ENCODE measurements at places on chromosomes 16 and 17. TPM values are rescaled to one million over a fixed set of nuclear protein-coding genes. Genes with fewer than 3 reads are reported as not detected.

Gene C17orf78
- total RNA-seq = not detected

DNA sequence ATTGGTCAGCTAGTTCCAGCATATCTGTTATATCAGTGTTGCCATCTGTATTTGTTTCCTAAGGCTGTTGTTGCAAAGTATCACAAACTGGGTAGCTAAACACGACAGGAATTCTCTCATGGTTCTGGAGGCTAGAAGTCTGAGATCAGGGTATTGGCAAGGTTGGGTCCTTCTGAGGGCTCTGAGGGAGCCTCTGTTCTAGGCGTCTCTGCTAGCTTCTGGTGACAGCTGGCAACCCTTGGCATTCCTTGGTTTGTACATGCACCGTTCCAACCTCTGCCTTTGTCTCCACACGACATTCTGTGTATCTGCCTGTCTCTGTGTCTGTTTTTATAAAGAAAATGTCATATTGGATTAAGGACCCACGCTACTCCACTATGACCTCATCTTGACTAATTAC is 219.9 kb upstream of the NLRP1 start:
- no peaks in the 10 kb centered on the region for H3K27me3 ChIP-seq
- H3K4me1 ChIP-seq = no peaks in the 10 kb centered on the region

- H3K27ac ChIP-seq = no peak overlapping the region
- H3K27me3 ChIP-seq = no peaks in the 10 kb centered on the region
- DNase-seq = no peak
- no peaks in the 10 kb centered on the region for H3K4me1 ChIP-seq
Measured at GRCh38 chr16:83998091-83998490, 30.0 kb downstream of the NECAB2 start.

- DNase-seq = no peak
- H3K27ac ChIP-seq = no peak overlapping the region
- no peaks in the 10 kb centered on the region for H3K36me3 ChIP-seq
- no peaks in the 10 kb centered on the region for H3K4me1 ChIP-seq
- H3K27me3 ChIP-seq = no peaks in the 10 kb centered on the region
Measured at GRCh38 chr17:31690151-31690551, 168.9 kb downstream of the COPRS start.

Gene CDH15
- total RNA-seq = not detected

- H3K4me3 ChIP-seq = peak overlapping the region; percentile 40
- no peak for DNase-seq
- no peaks in the 10 kb centered on the region for H3K36me3 ChIP-seq
- H3K27me3 ChIP-seq = no peaks in the 10 kb centered on the region
- peaks cover 4% of the 10 kb centered on the region for H3K4me1 ChIP-seq
Measured at GRCh38 chr17:42421507-42422338, 1.3 kb downstream of the CAVIN1 start.

DNA sequence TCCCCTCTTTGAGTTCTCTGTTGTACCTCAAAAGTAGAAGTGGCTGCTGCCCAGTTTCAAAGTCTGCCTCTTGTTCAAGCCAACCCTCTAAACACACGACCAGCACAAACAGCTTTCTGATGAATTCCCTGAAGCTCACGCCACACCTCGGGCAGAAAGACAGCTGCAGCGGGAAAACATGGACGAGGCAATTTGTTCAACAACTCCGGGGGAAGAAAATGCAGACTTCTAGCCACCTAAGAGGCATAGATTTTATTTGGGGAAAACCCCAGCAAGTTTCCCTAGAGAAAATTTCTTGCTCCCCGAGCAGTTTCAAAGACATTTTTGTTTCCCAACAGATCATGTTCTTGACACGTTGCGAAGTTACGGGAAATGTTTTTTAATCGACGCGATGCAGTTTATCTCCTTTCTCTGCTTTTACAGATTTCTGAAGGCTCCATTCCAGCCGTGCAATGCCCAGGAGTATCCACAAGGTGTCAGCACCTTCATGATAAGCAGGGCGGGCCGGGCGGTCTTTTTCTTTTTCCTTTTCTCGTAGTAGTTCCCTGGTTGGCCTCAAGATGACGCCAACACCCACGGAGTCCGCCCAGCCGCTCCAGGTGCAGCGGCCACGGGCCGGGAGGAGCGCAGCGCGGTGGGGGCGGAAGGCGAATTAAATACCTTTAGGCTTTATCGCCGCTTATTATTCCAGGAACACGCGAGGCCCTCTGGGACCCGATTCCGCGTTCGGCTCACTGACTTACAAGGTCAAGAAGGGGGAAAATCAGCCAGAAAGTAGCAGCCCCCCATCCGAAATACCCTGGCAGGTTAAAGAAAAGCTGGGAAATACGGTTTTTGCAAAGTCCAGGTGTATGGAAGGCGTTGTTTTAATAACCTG is 2.9 kb upstream of the FOXC2 start:
- no peak overlapping the region for H3K4me3 ChIP-seq
- DNase-seq = peak; percentile 86
- H3K27ac ChIP-seq = no peak overlapping the region
- peaks cover 4% of the 10 kb centered on the region for H3K4me1 ChIP-seq
- no peaks in the 10 kb centered on the region for H3K36me3 ChIP-seq
- peaks cover 76% of the 10 kb centered on the region for H3K27me3 ChIP-seq

Gene CRHR1
- not detected for total RNA-seq

GRCh38 chr17:228951-229708 is 47.7 kb upstream of the DOC2B start:
- peaks cover 8% of the 10 kb centered on the region for H3K27me3 ChIP-seq
- H3K4me1 ChIP-seq = no peaks in the 10 kb centered on the region
- DNase-seq = no peak
- no peak overlapping the region for H3K4me3 ChIP-seq
- H3K36me3 ChIP-seq = no peaks in the 10 kb centered on the region

Gene SLC5A10
- total RNA-seq = not detected

DNA sequence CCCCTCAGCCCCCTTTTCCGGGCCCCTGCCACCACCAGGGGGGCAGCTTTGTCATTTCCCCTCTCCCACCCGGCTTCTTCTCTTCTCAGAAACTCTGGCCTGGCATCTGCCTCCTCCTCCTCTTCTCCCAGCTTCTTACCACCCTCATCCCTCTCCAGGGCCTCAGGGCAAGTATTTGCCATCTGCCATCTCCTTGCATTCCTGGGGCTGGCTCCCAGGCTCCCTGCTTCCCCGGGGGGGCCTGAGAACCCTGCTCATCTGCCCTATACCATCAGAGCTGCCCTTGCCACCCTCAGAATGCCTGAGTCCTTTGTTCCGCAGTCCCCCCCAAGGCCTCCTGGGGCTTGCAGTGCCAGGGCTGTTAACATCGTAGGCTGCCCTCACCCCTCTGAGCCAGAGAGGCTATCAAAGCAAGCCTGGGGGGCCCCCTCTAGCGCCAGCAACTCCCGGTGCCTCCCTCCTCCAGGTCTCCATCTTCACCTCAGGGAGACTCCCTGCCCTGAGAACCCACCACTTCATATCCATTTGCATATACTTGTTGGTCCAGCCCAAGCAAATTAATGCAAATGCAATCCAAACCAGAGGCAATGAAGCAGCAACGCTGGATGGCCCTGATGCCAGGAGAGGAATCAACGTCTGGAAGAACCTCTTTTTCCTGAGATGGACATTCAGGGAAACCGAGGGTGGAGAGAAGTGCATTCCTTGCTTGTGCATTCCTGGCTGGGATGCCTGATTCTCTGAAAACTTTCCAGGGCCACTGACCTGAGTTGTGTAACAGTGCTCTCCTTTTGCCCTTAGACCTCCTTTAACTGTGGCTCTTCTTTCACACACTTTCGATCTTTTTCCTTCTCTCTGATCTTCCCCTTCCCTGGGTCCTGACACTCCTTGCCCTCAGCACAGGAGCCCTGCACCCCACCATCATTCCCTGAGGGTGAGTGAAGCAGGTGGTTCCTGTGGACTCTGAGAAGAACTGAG is 20.7 kb upstream of the SP2 start:
- H3K36me3 ChIP-seq = no peaks in the 10 kb centered on the region
- H3K4me3 ChIP-seq = no peak overlapping the region
- no peak for DNase-seq
- no peak overlapping the region for H3K27ac ChIP-seq

Gene CTF1
- 0.38 TPM for total RNA-seq

DNA sequence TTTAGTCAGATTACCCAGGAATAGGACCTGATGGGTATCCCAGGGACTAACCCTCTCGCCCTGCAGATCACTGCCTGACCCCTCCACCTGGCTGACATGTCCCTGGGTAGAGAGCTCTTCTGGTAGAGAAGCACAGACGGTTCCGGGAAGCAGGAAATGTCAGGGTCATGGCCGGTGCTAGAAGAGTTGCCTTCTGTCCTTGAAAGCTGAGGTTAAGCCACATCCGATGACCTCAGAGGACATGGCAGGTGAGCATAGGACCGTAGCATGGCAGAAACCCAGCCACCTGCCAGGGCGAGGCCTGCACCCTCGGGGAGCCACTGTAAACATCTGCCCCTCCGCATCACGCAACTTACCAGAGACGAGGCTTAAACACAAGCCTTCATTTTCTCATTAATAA is 483.7 kb downstream of the SOX9 start:
- no peaks in the 10 kb centered on the region for H3K36me3 ChIP-seq
- DNase-seq = no peak
- no peak overlapping the region for H3K27ac ChIP-seq
- H3K4me3 ChIP-seq = no peak overlapping the region
- peaks cover 10% of the 10 kb centered on the region for H3K27me3 ChIP-seq

DNA sequence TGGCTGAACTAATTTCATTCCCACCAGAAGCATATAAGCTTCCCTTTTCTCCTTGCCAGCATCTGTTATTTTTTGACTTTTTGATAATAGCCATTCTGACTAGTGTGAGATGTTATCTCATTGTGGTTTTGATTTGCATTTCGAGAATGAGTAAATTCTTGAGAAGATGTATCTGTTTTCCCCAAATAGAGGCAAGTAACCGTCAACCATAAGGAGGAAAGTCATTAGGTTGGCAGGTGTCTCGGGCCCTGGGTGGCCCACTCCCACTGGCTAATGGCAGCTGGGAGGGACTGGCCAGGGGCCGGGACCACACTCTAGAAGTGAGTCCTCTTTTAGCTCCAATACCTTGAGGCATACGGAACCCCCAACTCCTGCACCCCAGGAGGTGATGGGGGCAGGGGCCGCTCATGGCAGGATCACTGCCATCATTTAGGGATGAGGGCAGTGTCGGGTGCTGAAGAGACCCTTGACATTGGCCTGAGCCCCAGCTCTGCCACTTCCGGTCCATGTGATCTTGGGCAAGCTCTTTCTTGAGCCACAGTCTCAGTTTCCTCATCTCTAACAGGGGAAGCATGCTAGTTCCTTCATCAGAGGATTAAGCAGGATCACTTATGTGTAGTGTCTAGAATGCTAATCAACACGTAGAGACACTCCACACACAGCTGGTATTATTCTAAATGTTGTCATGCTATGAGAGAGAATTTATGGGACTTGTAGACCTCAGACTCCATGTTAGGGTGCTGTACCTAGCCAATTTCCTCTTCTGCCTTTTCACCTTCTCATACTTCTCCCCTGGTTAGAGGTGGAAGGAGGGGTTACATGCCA is 44.3 kb downstream of the RGS9 start:
- H3K27me3 ChIP-seq = peaks cover 3% of the 10 kb centered on the region
- no peaks in the 10 kb centered on the region for H3K4me1 ChIP-seq
- no peak for DNase-seq

DNA sequence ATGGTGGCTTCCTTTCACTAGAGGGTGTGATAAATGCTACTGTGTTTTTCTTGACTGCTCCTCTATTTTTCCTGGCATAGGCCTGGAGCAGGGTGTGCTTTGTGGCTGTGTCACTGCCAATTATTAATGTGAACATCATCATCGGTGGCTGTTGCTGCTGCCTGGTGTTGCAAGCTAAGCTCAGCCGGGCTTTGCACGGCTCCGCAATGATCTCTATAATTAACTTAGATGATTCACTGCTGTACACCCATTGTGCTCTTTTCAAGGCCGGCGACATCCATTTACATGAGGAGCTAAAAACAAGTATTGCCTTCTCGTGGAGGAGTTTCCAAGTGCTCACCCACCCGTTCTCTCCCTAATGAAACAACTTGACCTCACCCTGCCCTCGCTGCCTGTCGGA is 160.1 kb upstream of the IRX3 start:
- no peak overlapping the region for H3K27ac ChIP-seq
- DNase-seq = no peak
- H3K27me3 ChIP-seq = no peaks in the 10 kb centered on the region
- H3K4me1 ChIP-seq = no peaks in the 10 kb centered on the region
- no peaks in the 10 kb centered on the region for H3K36me3 ChIP-seq

DNA sequence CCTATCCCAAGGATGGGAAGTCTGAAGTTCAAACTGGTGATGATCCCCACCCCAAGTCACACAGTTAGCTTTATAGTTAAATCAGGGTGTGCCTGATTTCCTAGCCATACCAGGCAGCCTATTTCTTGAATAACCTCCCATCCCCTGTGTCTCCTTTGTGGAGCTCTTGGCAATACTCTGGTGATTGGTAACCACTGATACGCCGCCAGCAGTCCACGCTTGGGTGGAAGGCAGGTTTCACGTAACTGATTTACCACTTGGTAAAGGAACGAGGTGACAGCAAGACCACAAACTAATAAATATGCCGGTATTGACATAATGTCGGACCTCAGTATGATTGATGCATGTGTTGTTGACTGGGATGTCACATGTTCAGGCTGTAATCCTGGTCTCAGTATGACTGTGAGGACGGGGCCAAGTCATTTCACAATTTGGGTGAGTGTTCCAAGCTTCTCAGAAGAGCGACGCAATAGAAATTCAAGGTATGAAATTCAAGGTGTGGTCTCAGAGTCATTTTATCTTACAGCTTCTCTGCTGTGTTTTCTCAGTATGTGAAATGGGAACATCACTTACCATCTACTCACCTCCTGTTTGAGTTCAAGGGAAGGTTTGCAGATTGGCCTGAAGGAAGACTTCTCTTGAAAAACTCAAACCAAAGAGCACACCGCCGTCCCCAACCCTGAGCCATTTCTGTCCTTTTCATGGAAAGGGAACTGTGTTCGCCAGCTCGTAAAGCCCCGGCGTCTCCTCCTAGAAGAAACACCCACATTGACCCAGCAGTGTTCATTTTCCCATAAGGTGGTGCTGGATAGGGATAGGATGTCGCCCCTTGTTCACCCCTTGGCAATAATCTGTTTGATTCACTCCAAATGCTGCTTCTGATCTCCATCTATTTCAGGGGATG is 678.9 kb downstream of the WWOX start:
- no peaks in the 10 kb centered on the region for H3K36me3 ChIP-seq
- H3K4me3 ChIP-seq = no peak overlapping the region
- no peak for DNase-seq
- H3K27me3 ChIP-seq = peaks cover 7% of the 10 kb centered on the region
- H3K27ac ChIP-seq = no peak overlapping the region
- H3K4me1 ChIP-seq = peaks cover 5% of the 10 kb centered on the region

DNA sequence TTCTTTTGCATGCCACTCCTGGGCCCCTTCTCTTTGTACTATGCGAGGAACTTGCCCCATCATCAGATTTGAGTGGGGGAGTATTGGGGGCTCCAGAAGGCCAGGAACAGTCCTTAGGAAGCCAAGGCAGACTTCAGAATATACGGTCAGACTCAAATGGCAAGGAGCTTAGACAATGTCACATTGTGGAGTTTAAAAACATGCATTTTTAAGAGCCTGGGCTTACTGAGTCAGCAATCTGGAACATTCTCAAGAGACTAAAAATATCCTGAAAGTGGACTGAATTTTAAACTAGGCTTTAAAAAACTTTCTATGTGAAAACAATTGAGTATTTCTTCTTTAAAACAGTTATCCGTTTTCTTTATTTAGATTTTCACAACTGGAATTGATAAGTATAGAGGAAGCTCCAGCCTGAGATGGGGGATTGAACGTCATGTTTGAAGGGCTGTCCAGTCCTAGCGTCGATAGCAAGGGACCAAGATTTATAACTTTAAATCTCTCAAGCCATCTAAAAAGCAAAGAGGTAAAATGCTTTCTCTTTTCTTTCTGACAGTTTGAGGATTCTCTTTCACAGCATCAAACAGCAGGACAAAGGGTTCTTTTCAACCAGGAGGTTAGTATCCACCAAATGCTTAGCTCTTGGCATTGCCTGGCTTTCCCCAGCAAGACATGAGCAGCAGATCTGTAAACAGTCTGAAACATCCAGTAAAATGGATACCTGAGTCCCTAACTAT is 45.8 kb upstream of the CDRT4 start:
- H3K36me3 ChIP-seq = peaks cover 10% of the 10 kb centered on the region
- H3K27me3 ChIP-seq = no peaks in the 10 kb centered on the region
- no peak for DNase-seq
- no peak overlapping the region for H3K27ac ChIP-seq

Measured in T-cell (primary cell).